ENCODE measurements at places on chromosomes 3 and 15.

- no peak for DNase-seq
These were observed 246.0 kb upstream of the LRRN1 start for GRCh38 chr3:3553236-3553635.

GRCh38 chr15:62706317-62706716 is 336.2 kb upstream of the TPM1 start:
- peak; percentile 21 for DNase-seq

DNA sequence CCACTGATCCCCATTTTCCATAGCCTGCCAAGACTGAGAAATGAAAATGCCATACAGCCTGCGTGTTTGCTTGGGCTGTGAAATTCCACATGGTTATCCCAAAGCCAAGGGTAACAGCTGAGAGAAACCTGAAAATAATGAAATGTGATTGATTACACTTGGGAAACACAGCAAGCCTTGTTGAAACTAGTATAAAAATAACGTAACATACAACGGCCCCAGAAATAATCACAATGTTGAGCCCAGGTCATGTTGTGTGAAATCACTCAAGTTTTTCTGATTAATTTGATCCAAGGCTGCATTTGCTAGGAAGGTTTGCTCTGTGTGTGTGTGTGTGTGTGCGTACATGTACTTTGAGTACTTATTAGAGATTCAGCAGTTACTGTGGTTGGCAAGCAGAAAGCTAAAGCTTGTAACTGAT is 269.0 kb downstream of the OXSM start:
- no peak for DNase-seq

DNA sequence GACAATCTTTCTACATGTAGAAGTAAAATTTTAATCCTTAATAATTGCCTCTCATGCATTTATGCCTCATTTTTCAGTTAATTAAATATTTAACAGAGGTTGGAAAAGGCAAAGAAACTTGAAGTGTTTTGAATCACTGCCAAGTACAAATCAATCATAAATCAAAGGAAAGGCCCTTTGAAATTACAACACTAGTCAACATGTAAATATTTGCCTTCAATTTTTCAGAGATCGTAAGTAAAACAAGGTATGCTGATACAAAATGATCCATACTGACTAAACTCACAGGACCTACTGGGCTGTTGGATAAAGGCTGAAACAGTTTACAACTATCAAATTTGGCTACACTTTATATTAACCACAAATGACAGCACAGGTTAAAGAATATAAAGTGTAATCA is 33.9 kb downstream of the ZBBX start:
- no peak for DNase-seq

DNA sequence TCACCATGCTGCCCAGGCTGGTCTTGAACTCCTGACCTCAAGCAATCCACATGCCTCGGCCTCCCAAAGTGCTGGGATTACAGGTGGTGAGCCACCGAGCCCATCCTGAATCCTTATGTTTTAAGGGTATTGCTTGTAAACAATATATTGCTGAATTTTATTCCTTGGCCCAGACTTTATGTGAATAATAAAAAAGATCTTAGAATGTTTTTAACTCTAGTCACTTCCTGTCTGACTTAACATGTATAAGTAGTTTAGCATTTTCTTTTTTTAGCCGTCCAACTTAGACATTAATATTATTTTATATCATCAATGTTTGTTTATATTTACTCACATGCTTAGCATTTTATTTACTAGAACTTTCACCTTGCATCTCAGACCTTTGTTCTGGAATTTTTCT is 9.2 kb upstream of the EIF2B5 start:
- DNase-seq = no peak

DNA sequence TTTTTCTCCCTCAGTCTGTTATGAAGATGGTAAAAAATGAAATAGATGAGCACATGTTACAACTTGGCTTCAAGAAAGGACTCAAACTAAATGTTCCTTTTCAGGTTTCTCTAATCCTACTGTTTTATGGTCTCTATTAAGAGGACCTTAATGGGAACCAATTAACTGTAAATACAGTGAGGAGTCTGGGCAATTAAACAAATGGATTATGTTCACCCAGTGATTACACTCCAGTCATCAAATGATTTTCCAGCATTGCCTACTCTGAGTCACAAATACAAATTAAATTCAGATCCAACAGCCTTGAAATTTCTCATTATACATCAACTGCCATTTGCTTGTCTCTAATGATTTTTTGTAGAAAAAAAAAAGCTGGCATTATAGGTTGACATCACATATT is 129.2 kb downstream of the NEK10 start:
- no peak for DNase-seq

DNA sequence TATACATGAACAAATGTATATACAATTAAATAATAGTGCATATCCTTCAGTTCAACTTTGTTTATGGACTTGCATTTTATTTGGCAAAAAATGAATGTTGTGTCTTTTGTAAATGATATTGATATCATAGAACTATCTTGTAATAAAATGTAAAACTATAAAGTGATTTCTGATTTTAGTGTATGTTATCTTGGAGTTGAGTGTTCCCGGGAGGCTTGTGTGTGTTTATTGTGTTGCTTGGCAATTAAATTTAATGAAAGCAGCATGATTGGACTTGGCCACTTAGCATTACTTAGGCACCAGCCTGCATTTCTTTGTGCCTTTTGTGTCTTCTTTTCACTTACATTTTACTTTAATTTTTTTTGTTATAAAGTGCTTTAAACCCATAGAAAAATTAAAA is 10.6 kb downstream of the ARHGEF26 start:
- no peak for DNase-seq

- peak; percentile 38 for DNase-seq
These were observed 105.7 kb downstream of the IGF1R start for GRCh38 chr15:98753726-98754656.

DNA sequence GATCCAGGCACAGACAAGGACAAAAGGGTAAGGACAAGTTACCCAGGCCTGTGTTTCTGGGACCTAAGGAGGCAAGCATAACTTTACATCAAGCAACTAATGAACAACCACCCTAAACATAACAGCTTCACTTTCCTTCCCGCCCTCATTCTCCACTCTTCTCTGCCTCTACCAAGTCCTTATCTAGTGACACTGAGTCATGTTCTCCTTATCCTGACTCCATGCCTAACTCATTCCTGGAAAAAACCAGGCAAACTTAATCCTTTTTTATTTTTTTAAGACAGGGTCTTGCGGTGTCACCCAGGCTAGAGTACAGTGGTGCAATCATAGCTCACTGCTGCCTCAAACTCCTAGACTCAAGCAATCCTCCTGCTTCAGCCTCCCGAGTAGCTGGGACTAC is 44.5 kb downstream of the TMEM44 start:
- peak; percentile 25 for DNase-seq

- DNase-seq = no peak
These were observed 16.9 kb upstream of the C3orf38 start for GRCh38 chr3:88132894-88133293.
